ENCODE measurements at places on chromosomes 5 and 9.

GRCh38 chr9:108207561-108208165 is 648.1 kb downstream of the ACTL7B start:
- no peak for DNase-seq

GRCh38 chr5:125381290-125381689 is 634.9 kb upstream of the ZNF608 start:
- no peak for DNase-seq

DNA sequence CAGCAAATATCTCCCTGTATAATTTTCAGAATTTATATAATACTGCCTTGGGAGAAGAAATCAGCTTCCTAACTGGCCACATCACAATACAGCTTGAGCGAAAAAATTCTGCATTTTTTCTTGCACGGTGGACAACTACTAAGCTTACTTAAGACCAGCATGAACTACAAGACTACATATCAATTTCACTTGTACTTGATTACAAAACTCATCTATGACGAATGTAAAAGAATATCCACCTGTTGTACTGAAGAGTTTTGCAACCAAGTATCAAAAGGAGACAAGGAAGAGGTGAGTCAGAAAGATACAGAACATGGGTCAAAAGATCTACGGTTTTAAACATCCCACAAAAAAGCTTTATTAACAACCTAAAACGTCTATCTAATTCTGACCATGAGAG is 279.4 kb downstream of the BNC2 start:
- DNase-seq = no peak

- DNase-seq = no peak
These were observed 186.8 kb upstream of the NFIB start for GRCh38 chr9:14500705-14501104.

GRCh38 chr5:154071799-154072413 is 33.1 kb downstream of the MFAP3 start:
- DNase-seq = no peak

DNA sequence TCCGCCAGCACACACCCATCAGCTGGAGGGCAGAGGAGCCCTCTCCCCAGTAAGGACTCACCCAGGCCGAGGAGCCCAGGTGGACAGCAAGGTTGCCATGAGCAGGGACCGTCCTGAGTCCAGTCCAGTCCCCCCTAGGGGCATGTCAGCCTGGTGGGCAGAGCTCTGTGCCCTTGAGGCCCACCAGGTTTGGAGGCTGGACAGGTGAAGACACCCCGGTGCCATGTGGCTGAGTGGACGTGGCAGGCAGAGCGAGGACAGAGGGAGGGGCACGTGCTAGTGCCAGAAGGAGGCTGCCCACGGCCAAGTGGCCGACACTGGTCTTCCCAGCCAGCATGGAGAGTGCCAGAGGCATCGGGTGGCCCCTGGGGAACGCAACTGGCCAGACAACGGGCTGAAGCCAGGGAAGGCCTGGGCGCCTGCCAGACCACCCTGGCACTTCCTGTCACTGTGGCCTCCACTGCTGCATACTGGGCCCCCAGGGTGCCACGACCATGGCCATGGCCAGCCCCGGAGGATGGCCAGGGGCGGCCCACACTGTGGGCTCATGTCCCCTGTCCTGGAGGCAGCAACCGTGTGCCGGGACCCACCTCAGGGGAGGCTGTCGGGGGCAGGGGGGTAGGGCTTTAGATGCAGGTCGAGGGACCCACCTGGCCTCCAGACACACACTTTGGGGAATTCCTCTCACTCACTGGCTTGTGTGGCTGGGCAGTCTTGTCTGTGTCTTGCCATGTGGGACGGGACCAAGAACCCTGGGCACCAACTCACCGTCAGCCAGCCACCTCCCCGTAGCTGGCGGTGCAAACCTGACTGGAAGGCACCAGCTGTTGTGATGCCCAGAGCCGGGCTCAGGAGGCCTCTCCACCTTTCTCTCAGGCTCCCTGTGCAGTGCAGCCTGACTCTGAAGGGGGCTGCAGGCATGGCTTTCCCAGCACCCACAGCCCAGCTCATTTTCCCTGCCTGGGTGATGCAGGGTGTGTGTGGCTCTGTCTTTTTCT is 42.3 kb upstream of the LPCAT1 start:
- DNase-seq = peak; percentile 11

DNA sequence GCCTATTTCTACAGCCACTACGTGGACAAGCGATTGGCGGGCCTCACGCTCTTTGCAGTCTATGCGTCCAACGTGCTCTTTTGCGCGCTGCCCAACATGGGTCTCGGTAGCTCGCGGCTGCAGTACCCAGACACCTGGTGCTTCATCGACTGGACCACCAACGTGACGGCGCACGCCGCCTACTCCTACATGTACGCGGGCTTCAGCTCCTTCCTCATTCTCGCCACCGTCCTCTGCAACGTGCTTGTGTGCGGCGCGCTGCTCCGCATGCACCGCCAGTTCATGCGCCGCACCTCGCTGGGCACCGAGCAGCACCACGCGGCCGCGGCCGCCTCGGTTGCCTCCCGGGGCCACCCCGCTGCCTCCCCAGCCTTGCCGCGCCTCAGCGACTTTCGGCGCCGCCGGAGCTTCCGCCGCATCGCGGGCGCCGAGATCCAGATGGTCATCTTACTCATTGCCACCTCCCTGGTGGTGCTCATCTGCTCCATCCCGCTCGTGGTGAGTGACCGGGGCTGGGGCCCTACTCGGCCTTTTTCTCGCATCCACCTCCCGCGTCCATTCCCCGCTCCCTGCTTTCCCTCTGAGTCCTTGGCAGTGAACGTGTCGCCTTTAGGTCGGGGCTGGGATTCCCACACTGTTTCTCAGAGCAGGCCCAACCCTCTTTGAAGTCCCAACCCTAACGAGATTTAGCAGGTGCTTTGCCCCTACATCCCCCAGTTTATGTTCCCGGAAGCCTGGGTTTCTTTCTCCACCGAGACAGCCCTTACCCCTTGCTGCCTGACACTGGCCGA is 1.8 kb downstream of the PTGER4 start:
- DNase-seq = no peak

GRCh38 chr9:133256686-133257091 is 18.3 kb downstream of the ABO start:
- DNase-seq = no peak

DNA sequence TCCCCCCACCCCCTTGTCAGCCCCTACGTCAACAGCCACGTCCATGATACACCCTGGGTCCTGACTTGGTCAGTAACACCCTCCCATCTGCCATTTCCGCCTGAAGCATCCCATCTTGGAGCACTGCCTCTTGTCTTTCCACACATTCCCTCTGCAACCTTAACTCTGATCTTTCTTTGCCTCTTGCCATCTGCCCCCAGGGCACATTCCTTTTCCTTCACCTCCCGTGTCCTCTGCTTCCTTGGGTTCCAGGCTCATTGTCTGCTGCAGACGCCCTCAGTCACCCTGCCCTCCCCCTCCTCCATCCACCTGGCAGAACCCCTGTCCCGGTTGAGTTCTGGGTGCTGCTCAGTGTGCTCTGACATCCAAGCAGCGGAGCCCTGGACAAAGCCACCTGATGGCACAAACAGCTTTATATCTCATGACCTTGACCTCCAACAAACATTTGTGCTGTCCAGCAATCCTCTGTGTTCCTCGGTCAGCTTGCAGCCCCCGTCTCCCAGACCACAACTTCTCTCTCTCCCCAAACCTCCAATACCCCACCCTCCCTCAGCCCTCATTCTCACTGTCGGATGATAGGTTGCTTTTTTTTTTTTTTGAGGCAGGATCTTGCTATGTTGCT is 97.7 kb upstream of the IER5L start:
- no peak for DNase-seq

DNA sequence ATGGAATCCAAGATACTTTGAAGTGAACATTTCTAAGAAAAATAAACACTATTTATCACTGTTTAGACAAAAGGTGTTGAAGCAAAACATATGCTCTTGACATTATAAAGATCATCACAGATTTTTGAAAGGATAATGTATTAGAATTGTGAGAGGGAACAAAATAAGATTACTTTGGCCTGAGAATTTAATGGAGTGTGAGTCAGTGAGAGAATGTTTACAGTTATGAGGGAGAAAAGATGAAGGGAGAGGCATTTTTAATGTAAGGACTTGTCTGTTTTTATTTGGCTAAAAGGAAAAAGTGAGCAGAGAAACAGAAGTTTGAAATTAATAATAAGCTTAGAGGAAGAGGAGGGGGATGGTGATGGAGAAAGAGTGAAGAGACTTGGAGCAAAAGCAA is 1010.1 kb downstream of the EFNA5 start:
- DNase-seq = no peak

DNA sequence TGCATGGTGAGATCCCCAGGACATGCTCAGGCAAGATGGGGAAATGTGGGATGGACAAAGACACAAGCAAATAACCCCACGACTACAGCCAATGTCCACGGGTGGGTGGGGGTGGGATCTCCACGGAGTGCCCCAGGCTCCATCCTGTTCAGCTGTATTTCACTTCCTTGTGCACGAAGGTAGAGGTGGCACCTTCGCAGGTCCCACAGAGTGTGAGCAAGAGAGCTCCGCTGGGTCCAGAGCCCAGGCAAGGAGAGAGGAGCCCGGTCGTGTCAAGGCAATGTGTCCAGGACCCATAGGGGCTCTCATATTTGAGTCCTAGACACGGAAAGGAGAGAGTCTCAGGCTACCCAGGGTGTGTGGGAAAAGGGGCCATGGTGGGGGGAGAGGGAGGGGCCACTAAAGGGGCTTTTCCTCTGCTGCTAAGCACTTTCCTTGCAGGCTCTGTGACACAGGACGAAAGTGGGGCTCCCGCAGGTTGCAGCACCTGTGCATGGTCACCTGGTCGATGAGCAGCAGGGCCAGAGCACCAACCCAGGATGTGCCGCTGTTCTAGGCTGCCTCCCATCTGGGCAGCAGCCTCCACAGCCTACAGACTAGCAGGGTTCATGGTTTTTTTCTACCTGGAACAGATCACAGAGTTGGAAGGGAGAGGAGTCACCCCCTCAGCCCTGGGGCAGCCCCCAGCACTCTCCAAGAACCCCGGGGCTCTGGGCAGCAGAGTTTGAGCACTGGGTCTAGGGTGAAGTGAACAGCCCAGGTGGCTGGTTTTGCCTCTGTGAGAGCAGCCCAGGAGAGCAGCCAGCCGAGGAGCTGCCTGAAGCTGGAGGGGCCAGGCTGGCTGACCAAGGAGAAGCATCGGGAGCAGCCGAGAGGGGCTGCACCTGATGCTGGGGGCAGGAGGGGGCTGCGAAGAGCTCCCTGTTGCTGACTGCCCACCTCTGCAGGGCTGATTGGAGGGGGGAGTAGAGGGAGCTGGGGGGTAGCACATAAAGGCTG is 100.7 kb upstream of the MVB12B start:
- no peak for DNase-seq

DNA sequence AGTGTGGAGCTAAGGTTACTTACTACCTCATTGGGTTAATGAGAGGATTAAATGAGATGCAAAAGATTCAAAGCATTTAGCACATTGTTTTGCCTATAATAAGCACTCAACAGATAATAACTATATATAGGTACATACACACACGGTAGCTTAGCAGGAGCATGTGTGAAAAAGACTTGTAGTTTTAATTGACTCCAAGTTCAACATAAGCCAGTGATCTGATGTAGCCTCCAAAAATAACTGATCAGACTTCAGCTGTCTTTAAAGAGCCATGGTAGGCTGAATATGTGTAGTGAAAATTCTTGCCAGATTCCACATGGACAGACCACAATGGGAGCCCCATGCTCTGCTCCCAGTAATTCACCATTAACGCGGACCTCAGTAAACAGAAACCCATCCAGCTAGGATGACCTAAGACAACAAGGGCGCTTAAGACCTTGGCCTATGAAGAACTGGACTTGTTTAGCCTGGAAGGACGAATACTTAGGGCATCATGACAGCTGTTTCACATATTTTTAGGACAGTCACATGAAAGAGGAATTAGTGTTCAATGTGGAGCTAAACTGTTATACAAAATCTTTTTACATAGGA is 115.1 kb upstream of the ZNF366 start:
- DNase-seq = no peak

DNA sequence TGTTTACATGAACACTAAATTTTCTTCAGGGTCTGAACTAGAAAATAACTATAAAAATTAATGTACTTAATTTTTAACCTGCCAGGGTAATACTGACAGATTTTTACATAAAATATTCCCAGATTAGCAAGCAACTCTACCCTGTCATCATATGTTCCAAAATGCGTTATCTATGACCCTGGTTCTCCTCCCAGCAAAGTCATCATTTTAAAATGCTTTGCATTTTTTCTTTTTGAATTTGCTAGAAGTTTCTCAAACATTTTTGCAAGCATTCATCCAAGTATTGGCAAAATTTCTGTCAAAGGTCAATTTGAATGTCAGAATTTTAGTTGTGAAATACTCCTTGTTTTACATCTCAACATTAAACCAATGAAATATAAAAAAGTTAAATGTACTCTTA is 144.5 kb upstream of the FTMT start:
- no peak for DNase-seq
